Stimulated activated effector memory CD8-positive, alpha-beta T cell treated with anti-CD3 and anti-CD28 coated beads, Interleukin-12 subunit alpha, Interleukin-12 subunit beta, amount 100 ng/mL, for 72 hours (primary cell): ENCODE measurements at places on chromosomes 7 and 10.

GRCh38 chr7:121298831-121299239 lies 30.0 kb upstream of the WNT16 start:
- no peak for DNase-seq

- no peak for DNase-seq
Observed at GRCh38 chr7:128379900-128380479, 18.5 kb upstream of the PRRT4 start.

DNA sequence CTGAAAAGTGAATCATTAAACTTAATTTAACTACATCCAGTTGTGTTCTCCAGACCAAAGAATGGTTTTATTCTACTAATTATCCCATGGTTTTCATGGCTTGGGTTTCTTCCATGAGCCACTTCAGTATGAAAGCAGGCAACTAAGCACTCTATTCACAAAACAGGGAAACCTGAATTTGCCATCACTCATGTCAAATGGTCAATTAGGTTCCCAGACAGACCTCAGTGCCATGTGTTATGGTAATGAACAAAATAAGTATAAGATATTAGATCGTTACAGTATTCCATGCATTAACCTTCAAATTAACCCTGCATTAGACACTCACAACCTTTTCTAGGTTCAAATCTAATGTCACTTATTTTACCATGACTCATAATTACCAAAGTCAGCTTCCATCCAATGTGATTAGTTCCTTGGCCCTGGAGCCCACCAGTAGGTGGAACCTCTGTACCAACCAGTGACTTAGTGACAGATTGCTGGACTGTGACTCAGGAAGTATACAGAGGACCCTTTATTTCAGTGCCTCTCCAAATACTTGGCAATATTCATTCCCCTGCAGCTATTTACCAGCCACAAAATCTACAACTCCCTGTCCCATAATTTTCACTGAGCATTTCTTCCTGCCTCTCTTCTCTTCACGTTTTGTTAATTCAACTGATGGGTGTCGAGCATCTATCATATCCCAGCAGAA lies 1270.2 kb upstream of the SORCS1 start:
- DNase-seq: no peak

DNA sequence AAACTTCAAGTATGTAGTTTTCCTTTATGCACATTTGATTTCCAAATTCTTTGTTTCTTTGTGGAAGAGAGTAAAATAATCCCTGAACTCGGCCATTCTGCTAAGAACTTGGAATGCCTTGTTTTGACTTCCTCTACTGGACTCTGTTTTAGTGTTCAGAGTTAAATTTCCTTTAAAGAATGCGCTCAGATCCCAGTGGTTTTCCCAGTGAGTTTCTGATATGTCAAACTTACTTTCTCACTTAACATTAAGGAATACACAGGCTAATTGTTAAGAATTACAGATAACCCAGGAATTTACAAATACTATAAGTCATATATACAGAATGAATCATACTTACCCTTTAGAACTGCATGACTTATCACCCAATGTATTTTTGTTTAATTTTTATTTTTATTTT lies 1067.6 kb upstream of the CELF2 start:
- no peak for DNase-seq

DNA sequence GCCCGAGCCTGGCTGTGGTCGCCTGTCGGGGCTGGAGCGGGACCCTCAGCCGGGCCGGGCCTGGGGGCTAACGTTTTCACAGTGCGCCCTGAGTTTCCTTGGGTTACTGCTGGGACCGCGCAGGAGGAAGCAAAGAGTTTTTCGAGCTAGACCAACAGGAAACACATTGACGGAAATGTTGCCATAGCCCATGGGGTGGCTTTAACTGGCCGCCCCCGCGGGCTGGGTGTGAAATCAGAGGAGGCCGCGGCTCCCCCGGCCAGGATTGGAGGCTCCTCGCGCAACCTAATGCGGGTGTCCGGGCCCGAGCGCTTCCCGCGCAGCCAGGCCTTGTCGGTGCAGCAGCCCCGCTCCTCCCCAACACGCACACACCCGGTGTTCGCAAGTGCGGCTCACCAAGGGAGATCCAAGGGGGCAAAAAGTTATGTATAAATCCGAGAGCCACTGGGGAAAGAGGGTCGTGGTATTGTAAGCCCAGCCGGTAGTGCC lies 1.9 kb downstream of the HHEX start:
- no peak for DNase-seq

- no peak for DNase-seq
Observed at GRCh38 chr10:113264333-113265131, 288.3 kb upstream of the HABP2 start.

DNA sequence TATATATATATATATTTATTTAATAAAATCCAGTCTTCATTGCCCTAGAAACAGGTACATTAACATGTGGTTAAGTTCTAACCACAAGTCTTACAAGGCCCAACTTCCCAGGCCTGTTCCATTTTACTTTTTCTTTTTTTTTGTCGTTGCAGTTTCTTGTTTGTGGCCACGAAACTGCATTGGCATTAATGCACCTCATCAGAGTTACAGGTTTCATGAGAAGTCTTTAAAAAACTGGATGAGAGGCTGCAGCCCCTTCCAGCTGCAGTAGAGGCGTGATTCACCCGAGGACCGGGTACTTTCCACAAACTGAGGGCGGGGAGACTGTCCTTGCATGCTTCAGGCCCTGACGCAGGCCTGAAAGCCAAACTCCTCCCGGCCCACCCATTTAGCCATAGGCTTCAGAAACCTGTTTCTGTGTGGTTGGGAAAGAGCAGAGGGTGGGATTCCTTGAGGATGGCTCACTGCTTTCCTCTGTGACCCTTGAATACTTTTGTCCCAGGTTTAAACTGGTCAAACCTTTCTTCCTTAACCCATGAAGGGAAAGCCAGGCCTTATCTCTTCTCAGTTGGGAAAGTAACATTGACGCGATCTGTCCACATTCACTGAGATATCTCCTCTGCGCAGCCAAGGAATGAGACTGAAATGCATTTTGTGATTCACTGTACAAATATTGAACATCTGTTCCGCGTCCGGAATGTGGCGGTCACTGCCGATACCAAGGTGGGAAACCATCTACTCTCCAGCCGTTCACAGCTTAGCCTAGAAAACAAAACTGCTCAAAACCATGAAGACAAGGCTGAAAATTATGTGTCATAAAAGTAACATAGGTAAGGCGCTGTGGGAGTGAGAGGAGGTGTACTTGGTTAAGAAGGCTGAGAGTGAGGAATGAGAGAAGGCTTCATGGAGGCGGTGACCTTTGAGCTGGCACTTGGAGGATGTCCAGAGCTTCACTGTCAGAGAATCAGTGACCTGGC lies 311.7 kb downstream of the GATA3 start:
- DNase-seq: peak; percentile 25

GRCh38 chr7:20793694-20794394 lies 7.2 kb upstream of the SP8 start:
- DNase-seq: no peak

DNA sequence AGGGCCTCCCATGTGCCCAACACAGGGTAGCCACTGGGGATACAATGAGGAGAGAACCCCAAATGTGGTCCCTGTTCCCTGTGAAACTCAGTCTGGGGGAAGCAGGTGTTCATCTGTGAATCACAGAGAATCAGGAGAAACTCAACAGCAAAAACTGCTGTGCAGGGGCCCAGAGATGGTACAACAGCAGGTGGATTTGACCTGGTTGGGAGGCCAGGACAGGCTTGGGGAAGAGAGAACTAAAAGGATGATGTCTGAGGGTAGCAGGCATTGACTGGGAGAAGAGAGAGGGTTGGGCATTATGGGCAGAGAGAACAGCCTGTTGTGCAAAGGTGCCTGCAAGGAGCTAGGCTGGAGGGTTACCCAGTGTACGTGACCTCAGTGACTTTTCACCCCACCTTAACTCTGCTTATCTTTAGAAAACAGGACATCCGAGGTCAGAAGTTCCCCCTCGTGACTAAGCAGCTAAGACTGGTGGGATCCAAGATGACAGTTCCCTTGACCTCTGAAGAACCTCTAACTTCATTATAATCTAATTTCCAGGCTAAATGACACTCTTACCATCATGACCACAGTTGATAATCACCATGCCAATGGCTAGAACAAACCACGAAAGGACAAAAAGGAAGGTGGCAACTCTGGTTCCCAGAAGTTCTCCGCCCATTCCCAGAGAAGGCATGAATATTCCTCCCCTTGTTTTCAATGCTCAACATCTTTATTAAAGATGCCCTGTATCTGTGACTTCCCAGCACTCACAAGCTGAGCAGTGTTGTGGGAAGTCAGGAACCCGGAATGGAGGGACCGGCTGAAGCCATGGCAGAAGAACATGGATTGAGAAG lies 5.1 kb upstream of the ADAMTS14 start:
- DNase-seq: no peak

DNA sequence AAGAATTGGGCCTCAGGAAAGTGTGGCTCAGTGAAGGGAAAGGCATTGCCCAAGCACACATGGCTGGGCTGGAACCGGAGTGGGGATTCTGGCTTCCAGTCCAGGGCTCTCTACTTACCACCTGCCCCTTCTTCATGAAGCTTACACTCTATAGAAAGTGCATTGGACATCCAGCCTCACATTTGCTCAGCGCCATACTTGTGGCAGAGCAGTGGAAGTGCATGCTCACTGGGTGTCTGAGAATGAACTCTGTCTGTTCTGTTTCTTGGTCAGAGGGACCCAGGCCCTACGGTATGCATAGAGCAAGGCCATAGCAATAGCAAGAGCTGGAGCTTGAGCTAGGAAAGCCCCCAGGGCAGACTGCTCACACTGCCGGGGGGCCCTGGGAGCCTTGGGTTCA lies 1253.5 kb downstream of the TYW1 start:
- no peak for DNase-seq

DNA sequence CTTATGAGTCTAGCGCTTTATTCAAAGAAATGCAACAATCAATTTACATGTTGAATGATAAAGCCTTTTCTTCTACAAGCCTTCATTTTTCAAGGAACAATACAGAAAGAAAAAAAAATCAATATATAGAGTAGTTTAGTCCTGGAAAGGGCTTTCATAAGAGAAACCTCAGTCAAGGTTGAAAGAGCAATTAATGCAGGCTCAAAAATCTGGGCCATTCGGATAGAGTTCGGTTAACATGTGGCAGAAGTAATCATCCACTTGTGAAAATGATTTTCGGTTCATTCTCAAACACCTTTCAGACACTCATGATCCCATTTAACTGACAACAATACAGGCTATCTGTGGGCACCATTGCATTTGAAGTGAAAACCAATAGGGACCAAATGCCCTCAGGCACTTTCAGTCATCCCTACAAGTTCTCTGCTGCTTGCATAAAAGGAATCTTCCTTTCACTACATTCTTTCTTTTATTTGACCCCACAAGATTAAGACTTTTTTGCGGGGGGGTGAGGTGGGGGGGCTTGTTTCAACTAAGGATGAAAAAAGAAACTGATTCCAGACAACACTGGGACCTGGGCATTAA lies 177.9 kb downstream of the RNF133 start:
- no peak for DNase-seq

- no peak for DNase-seq
Observed at GRCh38 chr10:43739161-43739560, 90.5 kb upstream of the ZNF32 start.

GRCh38 chr10:73205890-73206289 lies 38.0 kb downstream of the FAM149B1 start:
- no peak for DNase-seq

- DNase-seq: no peak
Observed at GRCh38 chr10:110398419-110399105, 93.8 kb upstream of the SMNDC1 start.

DNA sequence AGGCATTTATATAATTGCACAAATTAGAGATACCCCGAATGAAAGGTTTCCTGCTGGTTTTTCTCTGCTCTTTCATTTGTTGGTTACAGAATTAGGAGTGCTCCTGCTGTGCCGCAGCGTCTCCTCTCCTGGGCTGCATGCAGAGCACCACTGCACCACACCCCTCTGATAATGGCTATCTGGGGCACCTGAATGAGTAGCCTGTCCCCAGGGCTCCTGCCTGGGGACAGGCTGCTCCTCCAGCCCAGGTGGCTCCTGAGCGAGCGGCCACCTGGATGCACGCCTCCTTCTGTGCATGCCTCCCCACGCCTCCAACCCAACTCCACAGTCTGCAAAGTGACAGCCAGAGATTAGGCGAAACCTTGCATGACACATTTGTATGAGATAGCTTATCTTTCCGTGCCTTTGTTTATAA lies 242.6 kb upstream of the FZD8 start:
- no peak for DNase-seq

DNA sequence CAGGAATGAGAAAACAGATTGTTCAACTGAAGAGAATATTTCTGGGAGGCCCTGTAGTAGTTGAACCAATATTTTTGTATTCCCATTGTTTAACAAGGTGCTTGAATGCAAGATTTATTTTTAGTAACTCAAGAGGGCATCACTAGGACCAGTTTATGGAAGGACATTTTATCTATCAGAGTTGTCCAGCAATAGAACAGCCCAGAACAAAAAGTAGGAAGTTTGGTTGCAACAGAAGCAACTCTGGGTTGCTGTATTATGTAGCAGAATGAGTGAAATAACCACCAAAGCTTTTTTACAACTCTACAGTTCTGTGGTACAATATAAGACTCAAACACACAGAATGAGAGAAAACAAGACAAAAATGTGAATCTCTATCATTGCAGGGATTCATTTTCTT lies 34.7 kb downstream of the CPED1 start:
- no peak for DNase-seq

- DNase-seq: no peak
Observed at GRCh38 chr10:82208726-82209125, 333.7 kb downstream of the NRG3 start.

DNA sequence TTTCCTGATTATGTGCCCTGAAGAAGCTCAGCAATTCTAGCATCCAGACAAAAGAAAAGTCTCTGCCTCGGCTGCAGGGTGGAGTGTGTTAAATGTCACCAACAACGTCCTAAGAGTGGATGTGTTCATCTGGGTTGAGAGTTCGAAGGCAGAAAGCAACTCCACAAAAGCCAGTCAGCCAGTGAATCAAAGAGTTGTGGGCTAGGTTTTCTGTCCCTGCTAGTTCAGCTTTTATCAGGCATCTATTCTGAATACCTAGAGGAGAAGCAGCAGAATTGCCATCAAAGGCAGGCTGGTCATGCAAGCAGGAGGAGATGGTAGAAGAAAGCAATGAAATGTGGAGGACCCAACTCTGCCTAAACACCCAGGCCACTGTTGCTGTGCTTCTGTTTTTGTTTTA lies 205.2 kb downstream of the KLF6 start:
- DNase-seq: no peak

- no peak for DNase-seq
Observed at GRCh38 chr10:19788902-19789301, 27.3 kb upstream of the PLXDC2 start.

- DNase-seq: no peak
Observed at GRCh38 chr10:104509981-104510380, 131.1 kb upstream of the SORCS3 start.

GRCh38 chr7:37027104-37027503 lies 302.8 kb upstream of the AOAH start:
- no peak for DNase-seq
